ENCODE measurements at places on chromosomes 11 and 22.

DNA sequence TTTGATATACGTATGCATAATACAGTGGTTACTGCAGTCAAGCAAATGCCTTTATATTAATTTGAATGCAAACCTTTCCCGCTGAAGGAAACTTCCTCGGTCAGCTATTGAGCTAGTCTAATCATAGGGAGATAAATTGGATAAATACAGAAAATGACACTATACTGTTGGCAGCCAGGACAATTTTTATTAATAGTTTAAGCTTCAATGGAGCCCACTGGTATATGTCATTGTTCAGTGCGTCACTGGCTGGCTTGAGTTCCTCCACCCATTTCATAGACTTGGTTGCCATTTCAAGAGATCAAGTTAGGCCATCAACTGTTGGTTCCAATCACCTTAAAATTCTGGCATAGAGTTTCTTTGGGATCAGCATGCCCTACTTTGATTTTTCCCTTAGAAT lies 32.5 kb upstream of the DNAJB7 start:
- no peak for DNase-seq

DNA sequence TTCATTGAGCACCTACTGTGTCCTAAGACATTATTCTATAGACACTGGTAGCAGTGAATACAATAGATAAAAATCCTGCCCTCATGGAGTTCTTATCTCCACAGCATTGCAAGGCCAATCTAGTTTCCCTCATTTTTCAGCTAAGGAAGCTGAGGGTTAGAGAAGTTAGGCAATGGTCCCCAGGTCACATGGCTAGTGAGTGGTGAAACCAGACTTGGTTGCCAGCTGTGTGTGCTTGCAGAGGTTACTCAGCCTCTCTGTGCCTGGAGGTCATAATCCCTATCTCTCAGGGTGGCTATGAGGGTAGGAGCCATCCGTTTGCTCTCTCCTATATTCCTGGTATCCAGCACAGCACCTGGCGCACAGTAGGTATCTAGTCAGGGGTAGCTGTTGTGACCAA lies 147.7 kb upstream of the SEZ6L start:
- DNase-seq = no peak

- DNase-seq = no peak
Measured at GRCh38 chr11:129992161-129992944, 10.3 kb downstream of the PRDM10 start.

DNA sequence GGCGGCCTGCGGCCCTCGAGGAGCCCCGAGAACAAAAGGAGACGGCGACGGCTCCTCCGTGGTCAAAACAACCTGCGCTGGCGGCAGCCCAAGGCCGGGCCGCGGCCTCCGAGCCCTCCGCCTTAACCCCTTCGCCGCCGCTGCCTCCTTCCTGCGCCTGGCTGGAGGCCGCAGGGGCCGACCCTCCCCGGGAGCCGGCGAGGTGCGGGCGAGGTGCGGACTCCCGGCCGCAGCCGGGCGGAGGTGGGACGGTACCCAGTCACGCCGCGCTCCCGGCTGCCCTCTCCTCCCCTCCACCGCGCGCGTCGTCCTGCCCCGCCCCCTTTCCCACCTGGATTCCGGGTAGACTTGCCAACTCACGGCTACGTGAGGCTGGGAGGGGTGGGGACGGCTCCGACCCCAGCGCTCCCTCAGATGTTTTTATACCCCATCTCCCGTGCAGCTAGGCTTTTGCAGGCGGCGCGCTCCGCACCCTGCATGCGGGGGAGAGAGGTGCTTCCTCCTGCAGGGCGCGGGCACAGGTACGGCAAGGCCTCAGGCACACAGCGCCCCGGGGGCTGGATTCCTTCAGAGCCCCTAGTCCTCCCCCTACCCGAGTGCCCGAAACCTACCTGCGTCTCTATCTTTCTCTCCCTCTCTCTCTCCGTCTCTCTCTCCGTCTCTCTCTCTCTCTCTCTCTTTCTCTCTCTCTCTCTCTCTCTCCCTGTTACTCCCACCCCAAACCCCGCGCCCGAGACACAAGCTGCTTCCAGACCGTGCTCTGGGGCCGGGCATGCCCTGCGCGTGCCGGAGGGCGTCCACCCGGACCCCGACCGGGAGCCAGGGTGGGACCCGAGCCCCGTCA lies 2.0 kb downstream of the PDGFB start:
- DNase-seq = no peak

DNA sequence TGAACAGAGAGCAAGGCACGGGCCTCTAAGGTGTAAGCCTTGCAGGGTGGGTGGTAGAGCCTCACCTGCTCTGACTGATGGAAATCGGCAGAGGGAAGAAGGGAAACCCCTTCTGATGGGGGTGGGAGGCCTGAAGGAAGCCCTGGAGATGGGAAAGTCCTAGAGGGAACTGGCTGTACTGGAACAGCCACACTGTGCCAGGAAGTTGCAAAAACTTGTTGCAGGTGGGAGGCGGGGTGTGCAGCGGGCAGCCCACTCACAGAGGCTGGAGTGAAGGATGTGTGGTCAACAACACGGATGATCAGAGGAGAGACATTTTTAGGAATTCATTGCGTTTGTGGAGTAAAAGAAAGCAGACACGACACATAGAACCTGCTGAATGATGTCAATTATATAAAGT lies 91.3 kb downstream of the ZC3H12C start:
- no peak for DNase-seq

GRCh38 chr11:70079691-70080090 lies 1.6 kb downstream of the ANO1 start:
- DNase-seq = no peak

- DNase-seq = no peak
Measured at GRCh38 chr11:47415949-47416472, 7.6 kb downstream of the SLC39A13 start.

GRCh38 chr11:129023968-129024676 lies 81.5 kb upstream of the TP53AIP1 start:
- DNase-seq = no peak

GRCh38 chr11:100863080-100863581 lies 176.0 kb downstream of the ARHGAP42 start:
- no peak for DNase-seq

GRCh38 chr11:76763573-76764346 lies 19.4 kb upstream of the TSKU start:
- no peak for DNase-seq

DNA sequence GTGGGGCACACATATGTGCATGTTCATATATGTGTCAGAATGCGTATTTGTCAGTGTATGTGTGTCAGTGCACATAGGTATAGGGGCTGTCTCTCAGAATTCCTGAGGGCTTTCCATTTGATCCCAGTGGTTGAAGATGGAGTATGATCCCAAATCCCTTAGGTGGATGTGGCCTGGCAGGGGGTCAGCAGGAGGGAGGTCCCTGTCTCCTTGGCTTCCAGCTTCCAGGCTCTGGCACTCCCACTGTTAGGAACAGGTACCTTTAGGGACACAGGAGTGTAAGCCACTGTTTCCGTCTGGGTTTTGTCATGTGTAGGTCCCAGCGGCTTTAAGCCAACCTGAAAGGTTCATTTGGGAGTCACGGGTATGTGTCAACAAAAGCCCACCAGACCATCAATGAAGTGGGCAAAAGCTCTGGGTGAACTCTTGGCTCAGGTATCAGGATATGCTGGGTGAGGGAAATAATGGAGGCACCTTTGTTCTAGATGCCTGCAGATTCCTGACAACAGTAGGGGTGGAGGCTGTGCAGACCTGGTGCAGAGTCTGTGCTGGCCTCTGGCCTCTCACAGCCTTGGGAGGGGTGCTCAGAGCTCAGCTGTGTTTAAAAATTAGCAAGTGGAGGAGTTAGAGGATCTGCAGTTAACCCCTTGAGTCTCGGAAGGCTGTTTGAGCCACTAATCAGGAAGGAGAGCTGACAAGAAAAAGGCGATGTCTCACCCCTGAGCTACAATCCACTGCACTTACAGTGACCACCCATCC lies 9.0 kb downstream of the KCNQ1OT1 start:
- no peak for DNase-seq

GRCh38 chr11:71927820-71928736 lies at the start of gene XNDC1N:
TSS of gene XNDC1N (minus strand) at chr11:71928594. CDS start at chr11:71923353, 5,241 bp downstream.
- peak; percentile 37 for DNase-seq

- no peak for DNase-seq
Measured at GRCh38 chr22:39900306-39901227, at the start of gene GRAP2. TSS of gene GRAP2 (plus strand) at chr22:39901084. CDS start at chr22:39947107, 46,023 bp downstream.

DNA sequence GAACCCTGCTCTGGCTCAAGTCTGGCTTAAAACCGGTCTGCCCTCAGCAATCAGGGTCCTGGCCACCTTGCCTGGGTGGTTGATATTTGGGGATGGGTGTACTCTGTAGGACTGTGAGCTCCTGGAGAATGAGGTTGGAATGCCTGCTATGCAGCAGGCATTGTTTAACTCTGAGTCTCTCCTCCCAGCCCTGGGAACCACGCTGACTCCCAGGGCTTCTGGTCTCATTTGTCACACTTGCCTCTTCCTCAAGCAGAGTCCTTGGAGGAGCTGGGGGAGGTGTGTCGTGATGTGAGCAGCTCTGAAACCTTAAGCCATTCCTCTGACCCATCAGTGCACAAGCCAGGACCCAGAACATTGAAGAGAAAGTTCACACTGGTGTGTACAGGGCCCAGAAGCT lies 340.1 kb downstream of the MN1 start:
- DNase-seq = no peak

- no peak for DNase-seq
Measured at GRCh38 chr11:79110321-79110720, 330.5 kb downstream of the TENM4 start.

GRCh38 chr11:126133901-126134300 lies 71.2 kb upstream of the CDON start:
- DNase-seq = no peak

DNA sequence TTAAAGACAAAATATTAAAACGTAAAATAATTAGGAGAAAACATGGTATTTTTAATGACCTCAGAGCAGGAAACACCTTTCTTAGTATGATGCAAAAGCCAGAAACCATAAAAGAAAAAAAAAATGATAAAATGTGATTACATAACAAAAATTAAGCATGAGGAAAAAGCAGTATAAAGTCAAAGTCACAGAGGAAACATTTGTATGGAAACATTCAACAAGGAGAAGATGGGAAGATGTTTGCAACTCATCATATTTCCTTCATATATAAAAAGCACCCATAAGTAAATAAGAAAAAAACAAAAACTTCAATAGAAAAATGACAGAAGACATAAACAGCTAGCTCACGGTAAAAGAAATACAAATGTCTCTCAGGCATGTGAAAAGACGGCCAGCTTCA lies 17.3 kb downstream of the SHISAL1 start:
- no peak for DNase-seq

DNA sequence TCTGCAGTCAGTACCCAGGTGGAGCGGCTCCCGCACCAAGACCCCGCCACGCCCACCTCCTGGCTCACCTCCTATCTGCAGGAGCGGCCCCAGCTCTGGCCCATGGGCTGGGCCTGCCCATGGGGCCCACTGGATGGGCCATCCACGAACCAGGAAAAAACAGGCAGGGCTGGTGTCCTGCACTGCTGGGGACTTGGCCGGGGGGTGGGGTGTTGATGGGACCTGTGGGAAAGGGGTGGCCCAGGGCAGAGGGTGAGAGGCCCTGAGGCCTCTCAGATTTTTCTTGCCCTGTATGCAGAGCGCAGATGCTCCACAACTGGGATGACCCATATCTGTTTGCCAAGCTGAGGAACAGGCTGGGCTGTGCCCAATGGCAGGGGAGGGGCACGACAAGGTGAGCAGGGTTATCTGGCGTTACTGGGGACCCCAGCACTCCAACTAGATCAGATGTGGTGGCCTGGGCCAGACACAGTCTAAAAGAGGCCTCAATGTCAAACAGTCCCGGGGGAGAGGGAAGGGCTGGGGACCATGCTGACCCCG lies 2.7 kb upstream of the PIM3 start:
- no peak for DNase-seq

DNA sequence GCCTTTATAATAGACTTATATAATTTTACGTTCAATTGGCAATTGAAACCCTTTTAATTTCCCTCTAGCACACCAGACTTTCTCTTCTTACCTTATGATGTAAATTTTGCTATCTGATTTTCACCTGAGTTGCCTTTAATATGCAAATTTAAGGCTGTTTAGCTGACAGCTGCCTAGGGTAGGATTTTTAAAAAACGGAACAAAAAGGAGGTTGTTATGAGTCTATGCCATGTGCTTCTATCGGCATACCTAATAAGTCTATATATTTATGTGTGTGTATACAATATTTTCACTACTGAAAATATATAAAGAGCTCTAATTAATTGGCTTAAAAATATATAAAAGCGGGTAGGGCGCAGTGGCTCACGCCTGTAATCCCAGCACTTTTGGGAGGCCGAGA lies 11.8 kb upstream of the SELENOH start:
- DNase-seq = no peak

DNA sequence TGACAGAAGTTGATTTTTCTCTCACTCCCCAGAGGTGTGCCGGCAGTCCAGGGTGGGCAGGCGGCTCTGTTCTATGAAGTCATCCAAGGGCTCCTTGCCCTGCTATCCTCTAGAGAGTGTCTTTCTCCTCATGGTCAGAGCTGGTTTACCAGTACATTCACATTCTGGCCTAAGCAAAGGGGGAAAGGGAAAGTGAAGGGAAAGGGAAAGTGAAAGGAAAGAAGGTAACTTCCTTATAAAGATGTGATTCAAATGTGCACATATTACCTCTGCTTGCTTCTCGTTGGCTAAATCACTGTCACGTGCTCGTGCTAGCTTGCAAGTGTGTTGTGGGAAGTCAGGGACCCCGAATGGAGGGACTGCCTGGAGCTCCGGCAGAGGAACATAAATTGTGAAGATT lies 2.9 kb upstream of the HTATIP2 start:
- no peak for DNase-seq

GRCh38 chr22:46256358-46256958 lies 6.4 kb upstream of the CDPF1 start:
- no peak for DNase-seq

GRCh38 chr22:46730568-46731245 lies 7.3 kb downstream of the CERK start:
- DNase-seq = no peak

DNA sequence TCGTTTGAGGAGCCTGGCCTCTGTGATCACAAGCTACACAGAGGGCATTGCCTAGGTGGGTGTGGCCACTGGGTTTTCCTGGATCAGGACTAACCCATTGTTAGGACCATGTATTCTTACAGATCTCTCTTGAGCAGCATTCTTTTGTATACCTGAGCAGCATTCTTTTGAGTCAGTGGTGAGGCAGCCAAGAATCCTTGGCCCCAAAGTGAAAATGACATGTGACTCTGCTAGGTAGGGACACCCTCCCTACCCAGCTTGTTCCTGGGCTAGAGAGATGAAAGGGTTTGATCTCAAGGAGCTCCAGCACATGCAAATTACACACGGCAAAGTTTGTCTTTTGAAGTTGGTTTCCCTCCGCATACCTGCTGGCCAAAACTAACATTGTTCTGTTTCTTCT lies 55.0 kb upstream of the HORMAD2 start:
- DNase-seq = no peak

- no peak for DNase-seq
Measured at GRCh38 chr22:42436404-42436803, 4.2 kb upstream of the NFAM1 start.
